ENCODE measurements at places on chromosomes 2 and 18. TPM values are rescaled to one million over a fixed set of nuclear protein-coding genes. Genes with fewer than 3 reads are reported as not detected.

Gene TUBA3D
- not detected for total RNA-seq

Gene PLB1
- 0.64 TPM for total RNA-seq

Gene ATP6V1C2
- 0.43 TPM for total RNA-seq

Gene COL3A1
- 0.43 TPM for total RNA-seq

Gene MROH2A
- total RNA-seq = not detected

Gene NIF3L1
- 27.7 TPM for total RNA-seq

Gene TRIM43B
- total RNA-seq = not detected

Gene TTC27
- total RNA-seq = 39.6 TPM

Gene TTC32
- 8.3 TPM for total RNA-seq

Gene NT5C1B
- not detected for total RNA-seq

Gene DPP4
- 1.3 TPM for total RNA-seq

Gene KCNE4
- total RNA-seq = under 0.01 TPM

Gene LYG1
- total RNA-seq = not detected

Gene MARCO
- total RNA-seq = not detected

Gene REG1B
- not detected for total RNA-seq

Gene C2orf66
- 0.43 TPM for total RNA-seq

Gene PLEKHH2
- total RNA-seq = 1.7 TPM

Gene IL1B
- 169 TPM for total RNA-seq

Gene PLCD4
- total RNA-seq = 1.3 TPM

Gene TNS1
- total RNA-seq = 12.0 TPM

Gene LCT
- not detected for total RNA-seq

Gene KLHL29
- 6.0 TPM for total RNA-seq

Gene ADD2
- total RNA-seq = not detected

Gene RUFY4
- total RNA-seq = not detected

Gene ADAM17
- total RNA-seq = 48.6 TPM

Gene SRD5A2
- total RNA-seq = not detected

Gene OXER1
- not detected for total RNA-seq

Gene MOB4
- 28.4 TPM for total RNA-seq

Gene IL36A
- 3.0 TPM for total RNA-seq

Gene CENPA
- not detected for total RNA-seq

Gene NFU1
- 27.9 TPM for total RNA-seq

Gene DCC
- under 0.01 TPM for total RNA-seq

Gene GATA6
- total RNA-seq = 5.1 TPM

Gene SERPINB4
- 10.8 TPM for total RNA-seq

Gene SAG
- total RNA-seq = not detected

Gene FLACC1
- not detected for total RNA-seq

Gene DNAJC5G
- total RNA-seq = not detected

Gene TPGS2
- 98.5 TPM for total RNA-seq

Gene ZBTB7C
- under 0.01 TPM for total RNA-seq

Gene ADAM23
- 0.24 TPM for total RNA-seq

Gene TGFA
- total RNA-seq = 248 TPM

Gene NEU4
- total RNA-seq = not detected

Gene NYAP2
- total RNA-seq = under 0.01 TPM

Gene SERPINB5
- 1,115 TPM for total RNA-seq

Gene CHST10
- total RNA-seq = 1.2 TPM

Gene RESP18
- total RNA-seq = not detected
